ENCODE measurements at places on chromosomes 7 and 10. TPM values are rescaled to one million over a fixed set of nuclear protein-coding genes. Genes with fewer than 3 reads are reported as not detected.

DNA sequence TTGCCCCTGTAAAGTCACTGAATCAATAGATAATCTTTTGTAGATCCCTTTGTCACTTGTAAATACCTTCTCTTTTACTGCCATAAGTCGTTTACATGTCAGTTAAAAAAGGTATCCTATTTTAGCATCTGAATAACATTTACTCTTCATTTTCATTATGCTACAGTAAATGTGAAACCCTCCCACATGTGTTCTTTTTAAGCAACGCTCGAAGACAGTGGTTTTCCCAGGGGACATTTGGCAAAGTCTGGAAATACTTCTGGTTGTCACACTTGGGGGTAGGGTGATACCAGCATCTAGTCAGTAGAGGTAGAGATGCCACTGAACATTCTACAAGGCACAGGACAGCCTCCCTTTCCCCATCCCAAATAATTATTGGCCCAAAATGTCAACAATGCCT, 23.7 kb downstream of the ATAD1 start:
- H3K36me3 ChIP-seq: peaks cover 32% of the 10 kb centered on the region
- no peak overlapping the region for H3K27ac ChIP-seq

UPK3B gene
- not detected for total RNA-seq

CALCR gene
- 0.07 TPM for total RNA-seq

GRCh38 chr7:41763626-41764025, 60.7 kb upstream of the INHBA start:
- H3K4me3 ChIP-seq: no peak overlapping the region
- H3K36me3 ChIP-seq: no peaks in the 10 kb centered on the region
- H3K27me3 ChIP-seq: peaks cover under 1% of the 10 kb centered on the region
- no peak overlapping the region for H3K27ac ChIP-seq

CALML3 gene
- not detected for total RNA-seq

GRCh38 chr7:151948039-151948438, 8.2 kb upstream of the GALNTL5 start:
- no peak for DNase-seq
- H3K4me1 ChIP-seq: no peaks in the 10 kb centered on the region
- no peak overlapping the region for H3K27ac ChIP-seq
- no peaks in the 10 kb centered on the region for H3K27me3 ChIP-seq

RSBN1L gene
- total RNA-seq: 23.6 TPM

DNA sequence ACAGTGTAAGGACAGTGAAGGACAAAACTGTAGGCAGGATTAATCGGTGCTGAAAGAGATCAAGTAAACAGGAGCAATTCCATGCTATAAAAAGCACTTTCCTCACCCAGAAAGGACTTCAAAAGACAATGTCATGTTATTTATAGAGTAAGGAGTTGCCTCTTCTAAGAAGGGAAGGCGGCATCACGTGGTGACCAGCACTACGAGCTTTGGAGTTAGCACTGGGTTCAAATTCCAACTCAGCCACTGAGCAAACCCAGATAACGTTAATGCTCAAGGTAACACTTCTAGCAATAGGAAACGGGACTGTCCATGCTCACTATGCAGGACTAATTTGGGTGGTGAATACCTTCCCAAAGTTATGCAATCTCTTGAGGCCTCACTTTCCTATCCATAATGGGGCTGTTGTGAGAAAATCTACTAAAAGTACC, 715 bp upstream of the PANK1 start:
- H3K27me3 ChIP-seq: no peaks in the 10 kb centered on the region
- DNase-seq: no peak
- peak overlapping the region; percentile 92 for H3K4me3 ChIP-seq
- H3K36me3 ChIP-seq: no peaks in the 10 kb centered on the region

FOXI2 gene
- total RNA-seq: not detected

GRCh38 chr10:75099952-75100763, 11.3 kb upstream of the SAMD8 start:
- no peak overlapping the region for H3K27ac ChIP-seq
- H3K4me1 ChIP-seq: no peaks in the 10 kb centered on the region
- H3K4me3 ChIP-seq: no peak overlapping the region
- H3K27me3 ChIP-seq: no peaks in the 10 kb centered on the region
- DNase-seq: peak; percentile 89

DNA sequence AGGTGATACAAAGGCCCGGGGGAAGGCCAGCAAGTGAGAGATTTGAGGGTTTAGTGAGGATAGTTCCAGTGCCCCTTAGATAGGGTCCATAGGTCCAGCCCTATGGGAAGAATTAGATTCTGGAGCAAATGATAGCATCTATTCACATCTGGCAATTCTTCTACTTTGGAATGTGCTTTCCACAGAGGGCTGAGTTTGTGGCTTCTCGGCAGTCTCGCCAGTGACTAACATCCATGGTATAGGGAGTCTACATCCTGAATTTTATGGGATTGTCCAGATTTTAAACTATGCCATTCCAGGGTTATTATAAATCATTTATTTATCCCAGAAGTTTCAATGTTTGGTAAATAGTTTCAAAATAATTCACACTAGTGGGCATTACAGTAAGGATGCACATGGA, 207.3 kb upstream of the ADO start:
- no peak overlapping the region for H3K4me3 ChIP-seq
- no peak for DNase-seq
- H3K36me3 ChIP-seq: no peaks in the 10 kb centered on the region
- no peaks in the 10 kb centered on the region for H3K27me3 ChIP-seq
- H3K27ac ChIP-seq: no peak overlapping the region
- peaks cover 7% of the 10 kb centered on the region for H3K4me1 ChIP-seq

DNA sequence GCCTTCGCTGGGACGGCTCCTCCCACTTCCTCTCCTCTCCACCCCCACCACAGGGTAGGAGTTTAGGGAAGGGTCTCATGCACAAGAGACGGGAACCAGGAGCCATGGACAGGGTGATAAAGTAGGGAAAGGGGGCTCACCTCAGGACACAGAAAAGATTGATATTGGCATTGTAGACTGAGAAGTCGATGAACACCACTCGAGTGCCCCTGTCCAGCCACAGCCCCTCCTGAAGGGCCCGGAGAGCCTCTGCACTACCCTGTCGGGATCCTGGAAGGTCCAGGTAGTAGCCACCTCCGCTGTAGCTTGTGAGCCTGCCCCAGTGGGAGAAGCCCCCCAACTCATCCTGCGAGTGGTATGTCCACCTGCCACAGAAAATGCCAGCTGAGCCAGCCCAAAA, 10.8 kb upstream of the BLOC1S2 start:
- no peak for DNase-seq
- peaks cover 51% of the 10 kb centered on the region for H3K27me3 ChIP-seq
- H3K4me3 ChIP-seq: no peak overlapping the region
- H3K4me1 ChIP-seq: peaks cover 27% of the 10 kb centered on the region
- no peak overlapping the region for H3K27ac ChIP-seq

- H3K36me3 ChIP-seq: peaks cover 6% of the 10 kb centered on the region
- peaks cover 14% of the 10 kb centered on the region for H3K4me1 ChIP-seq
- H3K4me3 ChIP-seq: no peak overlapping the region
- no peak overlapping the region for H3K27ac ChIP-seq
These were observed 113.6 kb downstream of the FAM53B start for GRCh38 chr10:124630551-124630950.

- no peaks in the 10 kb centered on the region for H3K36me3 ChIP-seq
- H3K27me3 ChIP-seq: peaks cover 1% of the 10 kb centered on the region
- no peak for DNase-seq
- H3K4me3 ChIP-seq: no peak overlapping the region
These were observed 42.3 kb upstream of the PRKG1 start for GRCh38 chr10:51031950-51032349.

GRCh38 chr7:50712252-50713122, 70.2 kb downstream of the GRB10 start:
- H3K4me3 ChIP-seq: no peak overlapping the region
- H3K27ac ChIP-seq: no peak overlapping the region
- no peaks in the 10 kb centered on the region for H3K27me3 ChIP-seq
- peaks cover 33% of the 10 kb centered on the region for H3K4me1 ChIP-seq
- no peak for DNase-seq

- H3K4me3 ChIP-seq: no peak overlapping the region
- peaks cover 5% of the 10 kb centered on the region for H3K4me1 ChIP-seq
- no peaks in the 10 kb centered on the region for H3K36me3 ChIP-seq
- no peak for DNase-seq
- no peak overlapping the region for H3K27ac ChIP-seq
- no peaks in the 10 kb centered on the region for H3K27me3 ChIP-seq
These were observed 32.0 kb downstream of the ANTXRL start for GRCh38 chr10:46318799-46319198.

DNA sequence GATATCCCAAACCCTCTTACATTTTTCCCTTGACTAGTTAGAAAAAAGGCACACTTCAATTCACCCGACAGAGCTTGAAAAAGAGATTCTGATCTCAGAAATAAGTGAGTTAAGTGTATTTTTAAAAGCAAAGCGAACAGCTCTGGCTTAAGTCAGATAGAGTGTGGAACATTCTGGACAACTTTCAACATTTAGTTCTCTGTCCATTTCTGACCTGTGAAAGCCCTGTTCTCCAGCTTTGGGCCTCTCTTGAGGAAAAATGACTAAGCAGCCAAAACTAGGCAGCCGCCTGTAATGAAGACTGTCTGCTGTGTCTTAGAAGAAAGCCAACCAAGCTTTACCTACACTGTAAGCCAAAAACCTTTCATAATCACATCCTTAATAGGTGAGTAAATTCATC, 50.5 kb downstream of the CDK6 start:
- H3K27ac ChIP-seq: no peak overlapping the region
- no peaks in the 10 kb centered on the region for H3K27me3 ChIP-seq
- H3K4me3 ChIP-seq: no peak overlapping the region
- DNase-seq: no peak
- H3K4me1 ChIP-seq: peaks cover 11% of the 10 kb centered on the region

- H3K4me3 ChIP-seq: no peak overlapping the region
- peak overlapping the region; percentile 43 for H3K27ac ChIP-seq
- H3K4me1 ChIP-seq: no peaks in the 10 kb centered on the region
- H3K36me3 ChIP-seq: no peaks in the 10 kb centered on the region
- no peaks in the 10 kb centered on the region for H3K27me3 ChIP-seq
These were observed 68.7 kb upstream of the SEPHS1 start for GRCh38 chr10:13416760-13417159.

DNA sequence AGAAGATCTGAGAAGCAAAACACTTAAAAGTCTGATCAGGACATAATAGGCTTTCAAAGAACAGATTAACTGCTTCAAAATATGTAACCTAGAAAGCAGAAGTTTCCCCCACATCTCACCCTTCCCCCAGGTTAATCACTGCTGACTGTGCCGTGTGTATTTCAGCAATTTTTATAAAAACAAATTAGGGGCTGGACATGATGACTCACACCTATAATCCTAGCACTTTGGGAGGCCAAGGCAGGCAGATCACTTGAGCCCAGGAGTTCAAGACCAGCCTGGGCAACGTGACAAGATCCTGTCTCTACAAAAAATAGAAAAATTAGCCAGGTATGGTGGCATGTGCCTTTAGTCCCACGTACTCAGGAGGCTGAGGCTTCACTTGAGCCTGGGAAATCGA, 67.6 kb upstream of the GATA3 start:
- H3K27me3 ChIP-seq: no peaks in the 10 kb centered on the region
- DNase-seq: no peak
- H3K27ac ChIP-seq: no peak overlapping the region
- H3K4me3 ChIP-seq: no peak overlapping the region
- H3K4me1 ChIP-seq: no peaks in the 10 kb centered on the region

ENO4 gene
- total RNA-seq: 0.37 TPM

DNA sequence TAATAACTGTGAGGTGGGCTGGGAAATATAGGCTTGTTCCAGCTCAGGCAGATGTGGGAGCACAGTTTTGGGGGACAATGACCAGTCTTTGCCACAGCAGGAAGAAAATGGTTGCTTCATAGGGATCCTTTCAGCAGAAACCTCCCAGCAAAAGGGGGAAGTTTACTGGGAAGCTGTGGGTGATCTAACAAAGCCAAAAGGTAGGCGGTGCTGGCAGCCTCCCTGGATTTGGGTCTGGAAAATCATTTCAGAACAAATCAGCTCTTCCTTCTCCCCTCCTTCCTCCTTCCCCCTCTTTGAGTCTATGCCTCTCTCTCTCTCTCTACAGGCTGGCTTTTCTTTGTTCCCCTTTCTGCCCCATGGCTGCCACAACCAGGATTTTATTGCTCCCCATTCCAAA, 16.2 kb downstream of the RPS24 start:
- H3K36me3 ChIP-seq: no peaks in the 10 kb centered on the region
- no peaks in the 10 kb centered on the region for H3K27me3 ChIP-seq
- H3K27ac ChIP-seq: no peak overlapping the region
- no peak overlapping the region for H3K4me3 ChIP-seq
- DNase-seq: no peak

GRCh38 chr7:99106411-99106810, 37.5 kb downstream of the SMURF1 start:
- H3K27ac ChIP-seq: no peak overlapping the region
- H3K27me3 ChIP-seq: no peaks in the 10 kb centered on the region
- H3K4me1 ChIP-seq: peaks cover 38% of the 10 kb centered on the region
- H3K4me3 ChIP-seq: no peak overlapping the region

- DNase-seq: no peak
- H3K4me3 ChIP-seq: no peak overlapping the region
- H3K4me1 ChIP-seq: peaks cover 4% of the 10 kb centered on the region
- no peak overlapping the region for H3K27ac ChIP-seq
- H3K36me3 ChIP-seq: no peaks in the 10 kb centered on the region
- H3K27me3 ChIP-seq: no peaks in the 10 kb centered on the region
These were observed 104.7 kb upstream of the EEPD1 start for GRCh38 chr7:36048141-36048901.

- no peaks in the 10 kb centered on the region for H3K36me3 ChIP-seq
- no peak overlapping the region for H3K4me3 ChIP-seq
- no peak overlapping the region for H3K27ac ChIP-seq
- peaks cover 44% of the 10 kb centered on the region for H3K4me1 ChIP-seq
These were observed 19.8 kb downstream of the VOPP1 start for GRCh38 chr7:55552320-55553023.

- H3K27ac ChIP-seq: peak overlapping the region; percentile 98
- DNase-seq: peak; percentile 48
- H3K4me3 ChIP-seq: peak overlapping the region; percentile 48
- H3K4me1 ChIP-seq: peaks cover 44% of the 10 kb centered on the region
These were observed 27.4 kb upstream of the GDI2 start for GRCh38 chr10:5840314-5841307.

VWA2 gene
- total RNA-seq: not detected

HOXA7 gene
- total RNA-seq: 8.8 TPM

- H3K4me1 ChIP-seq: peaks cover 16% of the 10 kb centered on the region
- H3K36me3 ChIP-seq: peaks cover 38% of the 10 kb centered on the region
These were observed 216.3 kb downstream of the CHCHD3 start for GRCh38 chr7:132865366-132866143.

DNA sequence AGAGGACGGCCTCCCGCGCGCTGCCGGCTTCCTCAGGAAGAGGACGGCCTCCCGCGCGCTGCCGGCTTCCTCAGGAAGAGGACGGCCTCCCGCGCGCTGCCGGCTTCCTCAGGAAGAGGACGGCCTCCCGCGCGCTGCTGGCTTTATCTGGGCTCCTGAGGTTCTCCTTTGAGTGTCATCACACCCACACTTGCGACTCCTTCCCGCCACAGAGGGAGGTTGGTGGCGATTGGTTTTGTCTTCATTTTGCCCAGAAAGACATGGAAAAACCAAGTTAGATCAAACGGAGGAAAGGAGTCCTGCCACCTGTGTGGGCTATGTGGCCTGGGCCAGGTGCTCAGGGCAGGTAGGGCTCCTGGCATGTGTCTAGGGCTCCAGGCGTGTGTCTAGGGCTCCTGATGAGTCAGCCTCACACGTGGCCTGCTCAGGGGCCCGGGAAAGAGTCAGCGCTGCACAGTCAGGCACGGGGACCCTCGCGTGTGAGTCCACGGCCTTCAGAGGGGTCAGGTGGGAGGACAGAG, 138.0 kb downstream of the VIPR2 start:
- DNase-seq: no peak
- no peaks in the 10 kb centered on the region for H3K36me3 ChIP-seq
- no peak overlapping the region for H3K27ac ChIP-seq
- no peak overlapping the region for H3K4me3 ChIP-seq

TMEM176A gene
- total RNA-seq: 2.0 TPM
